ENCODE measurements at places on chromosomes 4 and X.

DNA sequence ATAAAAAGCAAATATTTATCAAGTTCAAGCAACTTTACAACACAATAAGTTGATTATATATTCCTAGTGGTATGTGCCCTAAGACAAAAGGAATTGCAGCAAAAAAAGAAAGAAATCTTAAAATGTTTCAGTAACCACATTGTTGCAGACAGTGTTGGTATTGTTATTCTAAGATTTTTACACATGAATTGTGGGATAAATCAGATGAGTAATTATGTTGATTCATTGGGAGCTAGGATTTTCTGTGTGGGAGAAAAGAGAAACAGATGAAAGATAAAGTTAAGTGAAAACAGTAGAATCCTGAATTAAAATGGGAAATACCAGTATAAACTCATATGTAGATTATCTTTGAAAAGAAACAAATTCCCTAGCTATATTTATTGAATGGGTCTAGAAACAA lies 362.4 kb downstream of the PPP3CA start:
- no peaks in the 10 kb centered on the region for H3K27me3 ChIP-seq
- H3K4me3 ChIP-seq, result no peak overlapping the region

DNA sequence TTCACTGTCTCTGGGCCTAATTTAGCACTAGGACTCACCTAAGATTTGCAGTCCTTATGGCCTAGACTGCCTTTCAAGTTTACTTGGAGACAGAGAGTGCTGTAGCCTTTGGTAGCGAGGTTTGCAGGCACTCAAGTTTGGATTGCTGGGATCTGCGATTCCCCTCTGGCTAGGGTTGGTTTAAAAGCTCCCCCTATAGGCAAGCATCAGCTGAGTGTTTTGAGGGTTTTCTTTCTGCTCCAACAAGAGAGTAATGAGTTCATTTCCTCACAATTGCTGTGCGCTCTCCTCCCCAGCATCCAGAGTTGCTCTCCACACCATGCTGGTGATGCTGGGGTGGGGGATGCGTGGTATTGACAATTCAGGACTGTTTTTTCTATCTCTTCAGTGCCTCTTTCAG lies 206.9 kb downstream of the GLUD2 start:
- H3K27ac ChIP-seq, result no peak overlapping the region
- DNase-seq, result no peak
- H3K36me3 ChIP-seq, result no peaks in the 10 kb centered on the region
- no peaks in the 10 kb centered on the region for H3K27me3 ChIP-seq

GRCh38 chrX:120136840-120137239 lies 21.1 kb upstream of the RHOXF1 start:
- H3K4me1 ChIP-seq, result peaks cover 9% of the 10 kb centered on the region
- H3K4me3 ChIP-seq, result no peak overlapping the region
- DNase-seq, result no peak
- H3K27me3 ChIP-seq, result no peaks in the 10 kb centered on the region
- no peak overlapping the region for H3K27ac ChIP-seq

GRCh38 chr4:38529189-38530115 lies 134.5 kb upstream of the KLF3 start:
- H3K4me1 ChIP-seq, result peaks cover 42% of the 10 kb centered on the region
- DNase-seq, result peak; percentile 88
- H3K36me3 ChIP-seq, result peaks cover 3% of the 10 kb centered on the region
- peak overlapping the region; percentile 85 for H3K27ac ChIP-seq

DNA sequence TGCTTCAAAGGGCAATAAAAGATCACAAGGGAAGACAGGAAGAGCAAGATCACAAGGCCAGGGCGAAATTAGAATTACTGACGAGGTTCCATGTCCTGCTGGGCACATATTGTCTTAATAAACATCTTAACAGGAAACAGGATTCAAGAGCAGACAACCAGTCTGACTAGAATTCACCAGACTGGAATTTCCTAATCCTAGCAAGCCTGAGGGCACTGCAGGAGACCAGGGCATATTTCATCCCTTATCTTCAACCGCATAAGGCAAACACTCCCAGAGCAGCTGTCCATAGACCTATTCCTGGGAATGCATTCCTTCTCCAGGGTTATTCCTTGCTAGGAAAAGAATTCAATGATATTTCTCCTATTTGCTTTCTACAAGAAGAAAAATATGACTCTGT lies 12.4 kb upstream of the TDO2 start:
- H3K36me3 ChIP-seq, result no peaks in the 10 kb centered on the region
- no peaks in the 10 kb centered on the region for H3K4me1 ChIP-seq
- H3K27ac ChIP-seq, result no peak overlapping the region
- DNase-seq, result no peak
- peaks cover 12% of the 10 kb centered on the region for H3K27me3 ChIP-seq
- H3K4me3 ChIP-seq, result no peak overlapping the region

DNA sequence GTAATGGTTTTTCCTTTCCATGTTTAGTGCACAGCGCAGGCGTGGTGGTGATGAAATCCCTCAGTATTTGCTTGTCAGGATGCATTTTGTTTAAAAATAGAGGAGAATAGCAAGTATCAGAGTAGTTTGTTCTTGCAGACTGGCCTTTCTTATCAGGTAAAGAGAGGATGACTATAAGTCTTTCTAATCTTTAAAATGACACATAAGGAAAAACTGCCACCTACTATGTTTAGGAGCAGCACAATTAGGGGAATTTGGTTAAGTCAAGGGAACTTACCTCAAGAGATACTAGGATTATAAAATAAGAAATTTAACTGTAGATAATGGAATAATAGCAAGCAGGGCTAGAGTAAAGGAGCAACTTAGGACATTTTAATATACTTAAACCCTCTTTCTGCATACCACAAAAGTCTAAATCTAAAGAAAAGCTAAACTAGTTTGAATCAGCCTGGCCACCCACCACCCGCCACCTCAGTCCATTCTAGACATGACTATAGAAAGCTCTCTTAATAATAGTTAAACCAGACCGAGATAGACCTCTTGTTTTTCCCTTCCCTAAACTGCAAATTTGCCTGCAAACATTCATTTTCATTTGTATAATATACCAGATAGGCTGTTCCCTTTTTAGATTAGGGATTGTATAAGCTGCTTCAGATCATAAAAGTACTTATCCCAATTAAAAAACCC lies 62.0 kb downstream of the APOOL start:
- H3K36me3 ChIP-seq, result peaks cover 9% of the 10 kb centered on the region
- H3K27me3 ChIP-seq, result no peaks in the 10 kb centered on the region
- H3K27ac ChIP-seq, result no peak overlapping the region
- no peaks in the 10 kb centered on the region for H3K4me1 ChIP-seq
- DNase-seq, result no peak

Data from activated CD4-positive, alpha-beta memory T cell treated with anti-CD3 and anti-CD28 coated beads for 36 hours (primary cell).